NCI-H2081 treated with DMSO at 0.1 percent for 48 hours (cell line): ENCODE measurements at places on chromosomes 12 and 14.

DNA sequence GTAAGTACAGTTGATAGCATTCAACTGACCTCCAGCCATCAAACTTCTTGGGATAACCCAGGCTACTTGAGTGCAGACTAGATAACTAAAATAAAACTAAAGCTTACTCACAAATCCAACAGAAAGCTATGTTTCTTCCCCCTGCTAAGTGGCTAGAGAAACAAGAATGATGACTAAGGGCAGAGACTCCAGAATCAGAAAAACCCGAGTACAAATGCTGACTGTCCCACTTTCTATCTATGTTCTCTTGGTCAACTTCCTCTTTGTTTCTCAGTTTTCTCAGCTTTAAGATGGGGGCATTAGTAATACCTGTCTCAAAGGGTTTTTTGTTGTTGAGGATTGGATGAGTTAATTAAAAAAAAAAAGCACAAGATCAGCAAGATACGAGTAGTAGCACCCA, 6.1 kb upstream of the NUAK1 start:
- DNase-seq = no peak

- no peak for DNase-seq
Observed at GRCh38 chr12:130835436-130835835, 3.6 kb downstream of the STX2 start.

GRCh38 chr14:68894123-68894522, 85.0 kb downstream of the ACTN1 start:
- DNase-seq = no peak

DNA sequence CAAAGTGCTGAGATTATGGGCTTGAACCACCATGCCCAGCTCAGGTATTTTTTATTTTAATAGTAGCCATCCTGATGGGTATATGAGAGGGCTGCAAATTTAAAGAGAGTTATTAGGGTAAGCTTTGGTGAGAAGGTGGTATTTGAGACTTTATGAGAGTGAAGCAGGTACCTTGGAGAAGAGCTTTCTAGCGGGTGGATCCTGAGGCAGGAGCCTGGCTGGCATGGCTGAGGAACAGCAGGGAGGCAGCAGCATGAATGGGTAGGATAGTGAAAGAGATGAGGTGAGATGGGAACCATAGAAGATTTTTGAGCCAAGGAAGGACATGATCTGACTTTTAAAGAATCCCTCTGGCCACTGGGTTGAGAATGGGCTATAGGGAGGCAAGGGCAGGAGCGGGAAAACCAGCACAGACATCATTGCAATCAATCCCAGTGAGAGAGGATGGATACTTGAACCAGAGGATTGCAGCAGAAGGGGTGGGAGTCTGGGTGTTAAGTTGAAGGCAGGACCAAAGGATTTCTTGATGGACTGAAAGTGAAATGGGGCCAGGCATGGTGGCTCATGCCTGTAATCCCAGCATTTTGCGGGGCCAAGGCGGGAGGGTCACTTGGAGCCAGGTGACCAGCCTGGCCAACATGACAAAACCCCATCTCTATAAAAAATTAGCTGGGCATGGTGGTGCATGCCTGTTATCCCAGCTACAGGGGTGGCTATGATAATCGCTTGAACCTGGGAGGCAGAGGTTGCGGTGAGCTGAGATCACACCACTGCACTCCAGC, 5.7 kb downstream of the SVOP start:
- DNase-seq = no peak

- no peak for DNase-seq
Observed at GRCh38 chr14:93682459-93682858, 105.8 kb downstream of the PRIMA1 start.
